A172 (cell line): ENCODE measurements at places on chromosomes 5 and 9. TPM values are rescaled to one million over a fixed set of nuclear protein-coding genes. Genes with fewer than 3 reads are reported as not detected.

The RELL2 gene
- 6.9 and 10.4 TPM in 2 replicates for total RNA-seq

The STPG3 gene
- not detected in 2 replicates for total RNA-seq

- no peak for DNase-seq
Measured at GRCh38 chr9:7045361-7045760, 287.6 kb downstream of the KDM4C start.

The PDCD1LG2 gene
- 1.1 TPM in 2 replicates for total RNA-seq

The PCDHB15 gene
- 0.26 and 1.0 TPM in 2 replicates for total RNA-seq

DNA sequence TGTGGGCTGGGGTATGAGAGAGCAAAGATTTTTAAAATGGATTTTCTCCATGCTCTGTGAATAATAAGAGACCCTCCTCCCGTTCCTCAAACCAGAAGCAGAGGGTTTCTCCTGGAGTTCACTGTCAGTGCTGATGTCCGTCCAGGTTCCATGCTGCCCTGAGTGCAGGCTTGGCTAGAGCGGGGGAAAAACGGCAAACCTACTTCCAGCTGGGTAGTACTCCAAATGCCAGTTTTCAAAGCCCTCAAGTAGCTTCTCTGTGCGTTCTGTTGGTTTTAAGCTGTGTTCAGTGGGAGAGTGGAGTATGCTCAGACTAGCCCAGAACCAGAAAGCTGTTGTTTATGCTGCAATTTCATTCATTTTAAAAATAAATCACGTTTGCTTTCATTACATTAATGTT lies 40.3 kb downstream of the RASGEF1C start:
- no peak for DNase-seq

DNA sequence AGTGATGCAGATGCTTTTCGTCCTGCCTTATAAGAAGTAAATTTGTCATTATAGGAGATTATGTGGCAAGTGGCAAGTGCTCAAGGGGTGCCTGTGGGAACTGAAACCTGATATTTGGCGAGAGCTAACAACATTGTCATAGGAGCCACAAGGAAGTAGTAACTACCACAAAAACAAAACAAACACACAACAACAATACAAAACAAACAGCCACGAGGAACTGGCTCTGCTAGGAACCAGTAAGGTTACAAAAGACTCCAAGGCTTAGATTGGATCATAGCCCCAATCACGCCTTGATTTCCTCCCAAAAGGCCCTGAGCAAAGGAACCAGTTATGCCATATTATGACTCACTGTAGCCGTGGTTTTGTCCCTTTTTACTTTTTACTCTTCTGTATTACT lies 1045.2 kb downstream of the CDH12 start:
- DNase-seq = no peak

DNA sequence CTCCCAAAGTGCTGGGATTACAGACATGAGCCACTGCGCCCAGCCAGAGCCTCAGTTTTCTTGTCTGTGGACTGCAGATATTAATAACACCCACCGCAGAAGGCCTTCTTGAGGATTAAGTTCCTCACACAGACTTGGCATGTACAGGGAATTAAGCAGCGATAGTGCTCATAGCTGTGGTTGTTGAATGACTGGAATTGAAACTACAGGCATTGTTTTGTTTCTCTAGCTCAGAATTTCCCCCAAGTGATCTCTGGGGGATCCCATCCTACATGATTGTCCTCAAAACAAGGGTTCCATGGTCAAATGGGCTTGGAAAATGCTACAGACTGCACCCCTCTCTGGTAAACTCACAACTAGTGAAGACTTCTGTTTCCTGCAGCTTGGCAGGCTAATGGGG lies 44.2 kb upstream of the TDRD7 start:
- DNase-seq = no peak

GRCh38 chr5:167626341-167627123 lies 664.9 kb upstream of the WWC1 start:
- DNase-seq = peak; percentile 40

DNA sequence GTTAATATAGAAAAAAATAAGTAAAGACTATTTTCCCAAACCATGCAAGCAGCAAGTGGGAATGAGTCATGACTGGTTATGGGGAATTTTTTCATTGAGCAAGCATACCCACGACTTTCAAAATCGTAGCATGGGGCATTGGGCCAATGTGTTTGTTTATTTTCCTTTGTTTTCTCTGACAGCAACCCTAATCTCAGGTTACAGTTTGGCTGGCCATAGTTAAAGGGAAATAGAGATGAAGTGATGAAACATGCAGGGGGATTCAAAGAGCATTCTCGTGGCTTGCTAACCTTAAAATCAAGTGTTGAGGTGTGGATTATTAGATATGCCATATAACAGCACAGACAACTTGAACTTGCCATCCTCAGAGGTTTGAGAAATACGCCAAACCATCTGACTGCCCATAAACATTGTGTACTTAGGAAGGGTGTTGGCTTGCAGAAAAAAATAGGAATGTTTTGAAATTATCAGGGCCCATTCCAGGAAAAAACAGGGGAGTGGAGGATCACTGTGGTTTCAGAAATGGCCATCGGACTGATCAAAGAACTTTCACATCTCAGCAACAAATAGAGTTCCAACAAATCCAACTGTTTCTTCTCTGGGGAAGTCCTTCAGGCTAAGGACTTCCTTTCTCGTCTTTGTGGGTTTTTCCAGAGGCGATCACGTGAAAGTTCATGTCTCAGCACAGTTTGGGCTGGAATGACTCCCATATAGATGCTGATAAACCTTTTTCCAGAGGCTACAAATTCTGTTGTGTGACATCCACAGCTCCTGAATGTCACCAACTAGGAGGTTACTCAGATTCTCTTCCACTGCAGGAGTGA lies 259.1 kb downstream of the SYK start:
- DNase-seq = peak; percentile 93

GRCh38 chr9:90838581-90839154 lies 37.0 kb downstream of the SYK start:
- no peak for DNase-seq

The CDO1 gene
- not detected in 2 replicates for total RNA-seq

DNA sequence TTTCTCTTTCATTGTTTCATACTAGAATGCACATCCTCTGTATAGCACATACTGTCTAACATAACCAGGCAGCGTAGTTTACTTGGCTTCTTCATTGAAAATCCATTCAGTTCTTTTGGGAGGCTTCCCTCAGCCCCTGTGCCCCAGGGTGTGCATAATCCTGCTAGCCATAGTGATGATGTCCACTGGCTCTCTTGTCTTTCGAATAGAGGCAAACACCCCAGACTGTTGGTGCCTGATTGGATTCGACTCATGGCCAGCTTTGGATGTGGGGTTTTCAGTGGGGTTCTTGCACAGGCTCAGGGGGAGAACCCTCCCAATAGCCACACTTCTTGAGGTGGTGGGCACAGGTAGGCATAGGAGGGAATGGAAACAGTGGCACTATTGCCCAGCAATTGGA lies 53.6 kb downstream of the ZSWIM6 start:
- DNase-seq = no peak

The BRINP1 gene
- not detected in 2 replicates for total RNA-seq

- no peak for DNase-seq
Measured at GRCh38 chr5:64979531-64979930, 210.8 kb downstream of the CWC27 start.
